ENCODE measurements at places on chromosomes 16 and 17.

- DNase-seq: no peak
These were observed 31.8 kb upstream of the NKD1 start for GRCh38 chr16:50516401-50516800.

- DNase-seq: peak; percentile 22
These were observed at the start of gene TRPV3 for GRCh38 chr17:3557768-3558583. TSS of gene TRPV3 (minus strand) at chr17:3557812. CDS start at chr17:3554850, 2,962 bp downstream.

DNA sequence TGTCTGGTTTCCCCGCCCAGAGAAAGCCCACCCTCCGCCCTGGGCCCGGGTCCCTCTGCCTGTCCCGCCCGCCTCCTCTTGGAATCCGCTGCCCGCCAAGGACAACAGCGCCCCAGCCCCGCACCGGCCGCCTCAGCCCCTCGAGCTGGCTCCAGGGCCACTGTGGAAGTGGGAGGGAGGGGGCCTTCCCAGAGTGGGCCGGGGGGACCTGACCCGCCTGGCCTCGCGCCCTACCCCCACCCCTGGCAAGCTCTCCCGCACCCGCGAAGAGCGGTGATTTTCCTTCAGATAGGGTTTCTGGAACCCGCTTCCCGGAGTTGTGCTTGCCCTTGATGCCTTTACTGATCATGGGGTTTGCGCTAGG lies 2.3 kb upstream of the CBX8 start:
- DNase-seq: no peak

DNA sequence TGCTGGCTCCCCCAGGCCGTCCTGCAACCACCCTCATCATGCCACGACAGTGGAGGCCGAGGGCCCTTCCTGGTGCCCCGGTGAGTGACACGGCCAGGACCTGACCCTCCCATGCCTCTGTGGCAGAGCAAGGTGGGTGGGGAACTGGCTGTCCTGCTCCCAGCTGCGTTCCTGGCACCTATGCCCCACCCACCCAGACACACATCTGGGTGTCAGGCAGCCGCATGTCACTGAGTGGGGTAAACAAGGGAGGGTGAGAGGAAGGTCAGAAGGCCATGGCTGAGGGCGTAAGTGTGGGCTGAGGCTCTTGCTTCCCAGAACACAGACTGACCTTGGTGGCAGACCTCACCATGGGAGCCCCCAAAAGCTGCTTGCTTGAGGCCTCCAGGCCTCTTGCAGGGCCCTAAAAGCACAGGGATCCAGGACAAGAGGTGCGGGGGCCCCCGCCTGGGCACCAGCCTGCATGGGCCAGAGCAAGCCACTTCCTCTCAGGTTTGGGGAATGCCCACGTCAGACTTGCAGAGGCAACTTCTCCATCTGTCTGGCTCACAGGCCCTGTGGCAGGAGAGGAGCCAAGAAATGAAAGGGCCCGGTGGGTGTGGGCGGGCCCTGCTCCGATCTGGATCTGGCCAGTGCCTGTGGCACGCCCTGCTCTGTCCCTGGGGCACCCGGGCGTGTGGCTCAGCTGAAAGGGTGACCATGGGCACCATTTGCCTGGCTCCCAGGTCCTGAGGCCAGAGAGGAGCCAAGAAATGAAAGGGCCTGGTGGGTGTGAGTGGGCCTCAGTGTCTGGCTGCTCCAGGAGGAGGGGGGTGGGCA lies 3.9 kb upstream of the CCDC57 start:
- no peak for DNase-seq

GRCh38 chr16:11977376-11978041 lies 975 bp downstream of the SNX29 start:
- DNase-seq: no peak

All from stimulated activated CD8-positive, alpha-beta memory T cell treated with anti-CD3 and anti-CD28 coated beads, Interleukin-2, amount 100 ng/mL, for 1 hour (primary cell).